Uterus (tissue), 4 donors: ENCODE measurements at places on chromosomes 6 and 20. TPM values are rescaled to one million over a fixed set of nuclear protein-coding genes. Genes with fewer than 3 reads are reported as not detected.

DNA sequence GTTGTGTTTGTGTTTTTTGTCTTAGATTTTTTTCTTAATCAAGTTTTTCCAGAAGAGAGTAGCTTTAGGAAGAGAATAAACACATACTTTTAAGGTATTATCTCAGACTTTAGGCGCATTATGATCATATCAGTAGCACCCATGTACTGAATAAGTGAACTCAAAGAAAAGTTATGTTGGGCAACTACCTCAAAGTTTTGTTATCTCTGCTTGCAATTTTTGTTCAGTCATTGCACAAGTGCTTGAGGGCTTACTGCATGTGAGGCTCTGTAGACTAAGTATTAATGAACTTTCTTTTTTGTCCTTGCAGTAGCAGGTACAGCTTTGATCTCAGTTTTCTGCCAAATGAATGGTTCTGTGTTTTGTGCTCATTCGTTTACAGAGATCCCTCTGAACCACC, 189.0 kb downstream of the SLC16A10 start:
- H3K27ac ChIP-seq: no peak overlapping the region
- H3K27me3 ChIP-seq: no peaks in the 10 kb centered on the region

- H3K27ac ChIP-seq: peak overlapping the region; percentile 83
- H3K4me1 ChIP-seq: peaks cover 5% of the 10 kb centered on the region
- no peak overlapping the region for H3K4me3 ChIP-seq
- H3K27me3 ChIP-seq: no peaks in the 10 kb centered on the region
- DNase-seq: peak; percentile 44
These were observed 14.4 kb downstream of the PTK7 start for GRCh38 chr6:43090559-43090956.

GRCh38 chr6:41072836-41073202, at the start of gene NFYA:
Gene NFYA (plus strand): TSS chr6:41072974. CDS start chr6:41079090, 6,116 bp downstream.
- H3K4me3 ChIP-seq: peak within 1 kb of the TSS; percentile 94
- H3K4me1 ChIP-seq: no peaks in the 10 kb centered on the region
- no peaks in the 10 kb centered on the region for H3K36me3 ChIP-seq
- H3K27me3 ChIP-seq: no peaks in the 10 kb centered on the region
- peak within 1 kb of the TSS; percentile 97 for H3K27ac ChIP-seq
- no peak for DNase-seq

The LTA gene
- not detected for total RNA-seq

- no peak overlapping the region for H3K27ac ChIP-seq
- DNase-seq: no peak
- H3K4me3 ChIP-seq: no peak overlapping the region
- no peaks in the 10 kb centered on the region for H3K4me1 ChIP-seq
These were observed 55.5 kb upstream of the THEMIS start for GRCh38 chr6:127956260-127956888.

GRCh38 chr6:29726001-29726400, 2.8 kb downstream of the HLA-F start:
- no peaks in the 10 kb centered on the region for H3K36me3 ChIP-seq
- H3K27ac ChIP-seq: no peak overlapping the region
- H3K27me3 ChIP-seq: no peaks in the 10 kb centered on the region
- H3K4me1 ChIP-seq: no peaks in the 10 kb centered on the region
- no peak overlapping the region for H3K4me3 ChIP-seq

GRCh38 chr6:21840428-21840827, 246.9 kb downstream of the SOX4 start:
- no peak for DNase-seq
- H3K36me3 ChIP-seq: no peaks in the 10 kb centered on the region
- no peaks in the 10 kb centered on the region for H3K27me3 ChIP-seq
- H3K4me1 ChIP-seq: no peaks in the 10 kb centered on the region

The TMC2 gene
- not detected for total RNA-seq

DNA sequence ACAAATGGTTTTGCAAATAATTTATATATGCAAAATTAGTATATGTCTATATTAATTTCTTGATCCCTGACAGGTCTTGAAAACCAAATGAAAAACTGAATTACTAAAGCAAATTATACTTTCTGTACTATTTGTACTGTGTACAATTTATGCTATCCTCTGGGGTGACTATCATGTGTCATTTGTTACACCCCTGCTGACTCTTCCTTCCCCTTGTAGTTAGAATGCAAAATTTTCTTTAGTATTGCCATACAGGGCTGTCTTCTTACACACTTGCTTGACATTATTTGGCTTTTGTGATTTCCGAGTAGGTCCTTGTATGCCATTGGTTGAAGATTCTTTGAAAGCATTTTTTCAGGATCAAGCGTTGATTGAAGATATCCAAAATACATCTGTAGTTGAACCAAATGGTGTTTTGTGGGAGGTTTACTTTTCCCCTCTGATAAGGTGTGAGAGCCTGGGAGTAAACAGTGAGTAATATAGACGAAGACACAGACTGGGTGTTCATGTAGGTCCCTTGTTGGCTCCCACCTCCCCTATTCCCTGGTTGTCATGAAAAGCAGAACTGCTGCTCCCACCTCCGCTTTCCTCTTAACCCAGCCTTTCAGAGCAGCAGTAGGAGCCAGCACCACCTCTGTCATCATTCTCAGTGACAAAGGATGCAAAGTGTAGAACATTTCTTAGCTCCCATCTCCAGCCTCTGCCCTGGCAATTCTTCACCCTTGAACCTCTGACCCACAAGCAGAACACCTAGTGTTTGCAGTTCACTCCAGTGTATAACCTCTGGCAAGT, 29.0 kb downstream of the NCOA7 start:
- H3K4me1 ChIP-seq: no peaks in the 10 kb centered on the region
- H3K27ac ChIP-seq: peak overlapping the region; percentile 68
- DNase-seq: no peak
- no peaks in the 10 kb centered on the region for H3K36me3 ChIP-seq
- H3K4me3 ChIP-seq: no peak overlapping the region
- no peaks in the 10 kb centered on the region for H3K27me3 ChIP-seq

The C6orf52 gene
- not detected for total RNA-seq

DNA sequence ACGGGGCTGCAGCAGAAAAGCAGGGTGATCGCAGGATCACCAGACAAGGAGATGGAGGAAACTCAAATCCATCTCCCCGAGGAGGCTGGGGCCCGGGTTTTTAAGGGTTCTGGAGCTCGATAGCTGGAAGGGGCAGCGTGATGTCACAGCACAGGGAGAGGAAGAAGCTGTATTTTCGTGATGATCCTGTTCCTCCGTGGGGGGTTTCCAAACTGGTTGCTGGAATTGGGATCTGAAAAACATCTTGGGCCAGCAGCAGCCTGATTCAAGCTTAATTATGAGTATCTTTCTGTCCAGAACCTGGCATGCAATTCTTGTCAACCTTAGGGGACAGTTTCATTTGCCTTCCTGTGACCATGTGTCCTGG, 4.1 kb downstream of the CST7 start:
- H3K36me3 ChIP-seq: no peaks in the 10 kb centered on the region
- H3K4me3 ChIP-seq: no peak overlapping the region
- H3K27ac ChIP-seq: no peak overlapping the region
- no peaks in the 10 kb centered on the region for H3K27me3 ChIP-seq
- DNase-seq: no peak
- H3K4me1 ChIP-seq: no peaks in the 10 kb centered on the region
